Tibial nerve (tissue), 4 donors: ENCODE measurements at places on chromosomes 5 and 9.

GRCh38 chr5:123429993-123430392 is 6.8 kb upstream of the CEP120 start:
- DNase-seq, result no peak

DNA sequence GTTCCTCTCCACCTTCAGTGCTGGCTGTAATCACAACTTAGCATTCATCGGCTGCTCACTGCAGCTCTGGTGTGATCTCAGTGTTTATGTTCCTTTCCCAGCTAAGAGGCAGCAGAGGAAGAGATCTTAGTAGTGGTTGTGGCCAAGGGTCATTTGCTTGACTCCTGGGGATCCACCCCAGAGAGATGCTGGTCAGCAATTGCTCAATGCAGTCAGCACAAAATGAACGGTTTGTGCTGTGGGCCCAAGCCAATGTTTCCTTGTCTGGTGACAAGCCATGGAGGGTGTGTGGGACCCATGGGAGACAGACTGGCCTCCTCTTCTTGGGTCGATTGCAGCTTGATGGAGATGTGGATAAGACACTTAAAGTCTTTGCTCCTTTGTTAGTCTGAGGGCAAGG is 16.1 kb upstream of the FRMD3 start:
- peak; percentile 66 for DNase-seq

- no peak for DNase-seq
Measured at GRCh38 chr5:167998148-167998767, 293.2 kb upstream of the WWC1 start.

DNA sequence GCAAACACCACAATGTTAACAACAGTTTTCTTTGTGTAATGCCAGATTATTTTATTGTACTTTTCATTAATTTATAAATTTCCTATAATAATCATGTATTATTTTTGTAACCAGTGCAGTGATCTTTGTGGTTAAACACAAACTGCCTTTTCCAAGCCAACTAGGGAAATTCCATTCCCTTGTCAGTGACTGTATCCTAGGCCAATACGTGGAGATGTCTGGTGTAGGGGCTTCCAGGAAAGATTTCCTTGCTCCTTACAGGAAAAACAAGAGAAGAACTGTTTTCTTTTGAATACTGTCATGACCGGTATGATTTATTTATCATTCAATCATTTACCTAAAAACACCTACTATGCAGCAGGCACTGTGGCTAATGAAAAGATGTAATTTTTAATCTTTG is 31.4 kb downstream of the FANCC start:
- DNase-seq, result no peak

GRCh38 chr9:115212832-115213231 is 94.9 kb upstream of the TNC start:
- DNase-seq, result no peak

DNA sequence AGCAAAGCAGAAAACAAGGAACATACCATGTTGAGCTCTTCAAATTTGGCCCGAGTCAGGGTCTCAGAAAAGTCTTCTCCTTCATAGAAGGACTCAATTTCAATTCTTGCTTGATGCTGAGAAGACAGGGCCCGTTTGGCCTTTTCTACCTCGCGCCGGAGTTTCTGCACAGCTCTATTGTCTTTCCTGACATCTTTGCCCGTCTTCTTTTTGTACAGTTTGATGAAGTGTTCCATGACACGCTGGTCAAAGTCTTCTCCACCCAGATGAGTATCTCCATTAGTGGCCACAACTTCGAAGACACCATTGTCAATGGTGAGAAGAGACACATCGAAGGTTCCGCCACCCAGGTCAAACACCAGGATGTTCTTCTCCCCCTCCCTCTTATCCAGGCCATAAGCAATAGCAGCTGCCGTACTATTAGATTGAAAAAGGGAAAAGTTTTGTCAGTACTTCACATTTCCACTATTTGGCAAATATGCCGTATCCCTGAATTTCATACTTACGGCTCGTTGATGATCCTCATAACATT is 2.2 kb downstream of the HSPA5 start:
- DNase-seq, result no peak

DNA sequence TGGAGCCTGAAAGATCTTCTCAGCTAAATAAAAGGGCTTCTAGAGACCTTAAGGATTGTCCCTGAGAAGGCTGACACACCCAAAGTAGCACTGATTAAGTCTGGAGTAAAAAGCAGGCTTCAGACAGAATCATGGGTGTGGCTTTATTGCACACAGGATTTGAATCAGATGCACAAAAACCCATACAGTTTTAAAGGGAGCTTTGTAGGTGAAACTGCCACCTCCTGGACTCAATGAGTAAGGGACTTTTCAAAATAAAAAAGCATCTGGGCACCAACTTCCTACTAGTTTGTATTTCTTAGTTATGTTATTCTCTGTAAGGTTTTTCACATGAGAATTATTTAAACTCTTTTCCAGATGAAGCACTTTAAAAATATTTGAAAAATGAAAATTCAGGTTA is 129.4 kb downstream of the EDIL3 start:
- no peak for DNase-seq

GRCh38 chr9:94086486-94087345 is 2.5 kb downstream of the PTPDC1 start:
- no peak for DNase-seq

DNA sequence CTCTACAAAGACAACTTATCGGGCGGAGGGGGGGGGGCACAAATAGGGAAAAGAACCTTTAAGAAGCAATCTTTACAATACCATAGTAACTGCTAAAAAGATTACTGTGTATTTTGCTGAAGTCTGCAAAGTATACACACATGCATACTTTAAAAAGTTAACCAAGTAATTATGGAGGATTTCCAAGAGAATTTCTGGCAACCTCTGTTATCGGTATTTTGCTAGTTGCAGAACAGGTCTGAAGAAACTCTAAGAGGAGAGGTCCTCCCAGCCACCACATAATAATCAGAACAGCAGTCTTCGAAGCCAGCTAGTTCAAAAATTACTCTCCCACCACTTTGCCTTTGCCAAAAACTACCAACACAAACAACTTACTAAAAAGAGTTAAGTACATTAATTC is 56.1 kb downstream of the UBAP2 start:
- DNase-seq, result no peak

- no peak for DNase-seq
Measured at GRCh38 chr5:168796000-168796399, 216.8 kb upstream of the PANK3 start.

DNA sequence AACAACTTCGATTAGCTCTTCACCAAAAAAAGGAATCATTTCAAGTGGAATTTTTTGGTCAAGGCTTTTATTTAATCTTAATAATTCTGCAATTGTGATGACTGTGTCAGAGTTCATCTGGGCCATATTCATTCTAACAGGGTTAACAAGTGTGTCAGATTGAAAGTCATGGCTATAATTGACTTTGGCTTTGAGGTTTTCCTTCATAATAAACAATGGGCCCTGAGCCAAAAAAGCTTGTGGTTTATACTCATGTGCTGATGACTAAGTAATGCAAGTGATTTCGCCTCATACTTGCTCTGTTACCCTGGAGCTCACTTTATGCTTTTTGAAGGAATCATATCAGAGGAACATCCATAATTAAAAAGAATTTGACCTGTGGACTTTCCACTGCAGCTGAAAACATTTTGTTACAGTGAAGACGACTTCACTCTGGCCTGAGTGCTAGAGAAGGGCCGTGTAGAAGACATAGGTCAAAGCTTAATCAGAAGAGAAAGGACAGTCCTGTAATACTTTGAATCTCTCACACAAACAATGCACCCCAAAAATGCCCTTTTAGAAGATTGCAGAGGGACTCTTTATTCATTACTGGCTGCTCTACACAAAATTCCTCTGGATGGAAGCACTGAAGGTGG is 101.7 kb downstream of the GDNF start:
- DNase-seq, result no peak

- no peak for DNase-seq
Measured at GRCh38 chr5:74073257-74073656, 447.3 kb downstream of the ARHGEF28 start.

GRCh38 chr5:43804041-43804440 is 201.1 kb downstream of the NNT start:
- no peak for DNase-seq

- no peak for DNase-seq
Measured at GRCh38 chr9:35937227-35937626, 20.7 kb downstream of the OR2S2 start.

DNA sequence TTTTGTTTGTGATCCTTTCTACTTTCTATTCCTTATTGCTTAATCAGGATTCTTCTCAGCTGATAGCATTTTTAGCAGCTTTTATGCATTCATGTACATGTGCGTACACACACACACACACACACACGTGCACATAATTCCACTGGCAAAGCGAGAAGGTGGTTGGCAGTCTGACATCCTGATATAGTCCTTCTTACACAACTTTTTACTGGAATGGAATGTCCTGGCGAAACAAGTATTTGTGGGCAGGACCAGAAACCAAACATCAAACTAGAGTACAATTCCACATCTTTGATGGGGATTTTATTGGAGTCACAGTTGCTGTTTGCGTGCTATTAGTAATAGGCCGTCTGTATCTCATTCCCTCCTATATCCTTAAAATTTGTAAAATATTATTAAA is 356.5 kb downstream of the CCDC171 start:
- peak; percentile 20 for DNase-seq

- no peak for DNase-seq
Measured at GRCh38 chr5:77876316-77876715, 100.2 kb upstream of the TBCA start.

DNA sequence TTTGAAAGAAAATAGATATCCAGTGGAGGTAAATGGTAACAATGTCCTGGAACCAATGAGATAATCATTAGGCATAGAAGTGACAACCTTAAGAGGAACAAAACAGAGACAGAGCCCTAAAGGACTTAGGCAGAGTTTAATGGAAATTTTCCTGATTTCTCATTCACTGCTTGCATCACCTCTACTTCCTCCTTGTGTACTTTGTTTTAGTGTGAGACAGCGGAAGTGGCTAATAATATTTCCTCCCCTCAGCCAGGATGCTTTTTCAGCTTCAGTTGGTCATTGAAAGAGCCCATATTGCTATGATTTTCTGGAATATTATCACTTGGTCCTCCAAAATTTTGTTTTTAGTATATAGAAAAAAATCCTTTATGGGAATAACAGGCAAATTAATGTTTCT is 153.4 kb upstream of the MPDZ start:
- DNase-seq, result no peak

DNA sequence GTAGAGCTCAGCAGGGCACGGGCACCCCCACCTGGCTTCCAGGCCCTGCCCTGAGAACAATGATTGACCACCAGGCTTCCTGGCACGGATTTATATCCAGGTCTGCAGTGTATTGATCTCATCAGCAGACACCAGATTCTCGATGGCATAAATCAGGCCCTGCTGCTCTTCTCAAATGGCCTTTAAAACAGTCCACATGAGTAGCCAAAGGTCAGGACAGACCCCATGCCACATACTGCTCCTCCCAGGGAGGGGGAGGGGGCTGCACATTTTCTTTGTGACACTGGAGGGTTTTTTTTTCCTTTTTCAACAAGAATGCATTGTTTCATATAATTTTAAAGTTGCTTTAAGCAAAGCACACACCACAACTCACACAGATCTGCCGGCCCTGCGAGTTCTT is 85.4 kb downstream of the SEMA4D start:
- DNase-seq, result no peak

DNA sequence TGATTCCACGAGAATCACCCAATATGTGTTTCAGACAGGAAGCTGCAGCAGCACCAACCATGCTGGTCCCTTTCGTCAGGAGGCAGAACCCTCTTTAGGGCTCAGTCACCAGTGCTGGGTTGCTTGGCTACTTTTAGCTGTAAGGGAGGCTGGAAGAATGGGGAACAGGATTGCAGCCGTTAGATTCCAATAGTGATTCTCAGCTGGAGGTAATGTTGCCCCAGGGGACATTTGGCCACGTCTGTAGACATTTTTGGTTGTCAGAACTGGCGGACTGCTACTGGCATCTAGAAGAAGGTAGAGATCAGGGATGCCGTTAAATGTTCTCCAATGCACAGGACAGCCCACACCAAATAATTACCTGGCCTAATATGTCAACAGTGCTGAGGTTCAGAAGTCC is 81.8 kb downstream of the ANKRD33B start:
- no peak for DNase-seq

DNA sequence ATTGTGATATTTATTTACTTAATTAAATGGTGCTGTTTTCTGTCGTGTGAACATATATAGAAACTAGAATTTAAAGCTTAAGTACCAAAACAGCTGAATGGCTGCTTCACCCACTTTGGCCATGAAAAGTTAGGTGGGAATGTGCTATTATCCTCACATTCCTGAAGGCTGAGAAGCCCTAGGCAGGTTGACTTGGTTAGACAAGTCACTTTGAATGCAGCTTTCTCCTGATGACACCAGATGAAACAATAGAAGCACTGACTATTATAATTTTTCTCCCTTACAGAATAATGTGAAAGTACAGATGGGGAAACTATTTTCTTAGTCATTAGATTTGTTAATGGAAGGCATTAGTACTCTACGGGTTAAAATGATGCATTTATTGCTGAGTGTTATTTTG is 65.1 kb upstream of the C5orf46 start:
- DNase-seq, result no peak

GRCh38 chr9:30982301-30982700 is 1402.1 kb upstream of the ACO1 start:
- DNase-seq, result no peak

GRCh38 chr5:143652108-143652700 is 159.8 kb upstream of the HMHB1 start:
- DNase-seq, result no peak

GRCh38 chr5:138595180-138595795 is 20.1 kb upstream of the HSPA9 start:
- DNase-seq, result no peak

DNA sequence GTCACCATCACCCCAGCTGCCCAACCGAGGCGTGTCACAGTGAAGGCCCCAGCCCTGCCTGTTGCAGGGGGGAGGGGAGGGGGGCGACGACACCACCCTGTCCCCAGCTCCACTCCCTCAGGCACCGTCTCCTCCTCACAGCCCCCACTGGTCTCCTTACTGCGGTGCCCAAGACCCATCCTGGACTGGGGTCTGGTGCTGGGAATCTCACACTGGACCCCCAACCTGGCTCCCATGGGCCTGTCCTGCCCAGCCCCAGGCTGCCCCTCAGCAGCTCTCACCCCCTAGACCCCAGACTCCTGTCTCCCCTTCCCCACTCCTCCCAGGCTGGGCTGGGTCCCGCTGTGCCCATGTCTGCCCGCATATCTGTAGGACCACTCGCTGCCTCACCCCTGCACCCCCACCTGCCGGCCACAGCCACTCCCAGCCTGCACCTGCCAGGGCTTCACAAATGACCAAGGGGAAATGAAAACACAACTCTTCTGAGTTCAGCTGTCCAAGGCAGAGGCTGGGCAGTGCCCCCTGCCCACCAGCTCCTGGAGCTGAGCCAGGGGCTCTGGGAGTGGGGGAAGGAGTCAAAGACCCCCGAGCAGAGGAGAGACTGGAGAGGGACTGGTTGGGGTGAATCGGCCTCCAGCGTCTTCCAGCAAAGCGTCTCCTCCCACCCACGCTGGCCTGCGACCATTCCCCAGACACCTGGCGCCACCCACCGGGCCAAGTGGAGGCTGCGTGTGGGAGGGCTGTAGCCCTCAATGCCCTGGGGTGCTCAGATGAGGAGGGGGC is 32.6 kb upstream of the EGFL7 start:
- no peak for DNase-seq

DNA sequence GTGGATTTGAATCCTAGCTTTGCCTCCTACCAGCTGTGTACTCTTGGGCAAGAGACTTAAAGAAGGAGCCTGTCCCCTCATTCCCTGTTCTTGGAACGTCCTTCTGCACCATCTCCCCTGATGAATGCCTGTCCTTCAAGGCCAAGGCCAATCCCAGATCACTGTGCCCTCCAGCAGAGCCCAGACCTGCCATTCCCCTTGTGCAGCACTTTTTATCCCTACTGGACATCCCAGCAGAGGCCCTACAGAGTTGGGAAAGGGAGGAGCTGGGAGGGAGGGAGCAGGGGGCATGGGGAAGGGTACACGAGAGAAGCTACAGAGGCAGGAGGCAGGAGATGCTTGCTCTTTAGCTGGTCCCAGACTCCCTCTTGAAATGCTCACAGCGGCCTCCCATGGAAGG is 223.9 kb downstream of the PBX3 start:
- no peak for DNase-seq
